ENCODE measurements at places on chromosomes 2 and 18.

- DNase-seq, result no peak
Measured at GRCh38 chr2:205673312-205673711, 9.0 kb upstream of the NRP2 start.

DNA sequence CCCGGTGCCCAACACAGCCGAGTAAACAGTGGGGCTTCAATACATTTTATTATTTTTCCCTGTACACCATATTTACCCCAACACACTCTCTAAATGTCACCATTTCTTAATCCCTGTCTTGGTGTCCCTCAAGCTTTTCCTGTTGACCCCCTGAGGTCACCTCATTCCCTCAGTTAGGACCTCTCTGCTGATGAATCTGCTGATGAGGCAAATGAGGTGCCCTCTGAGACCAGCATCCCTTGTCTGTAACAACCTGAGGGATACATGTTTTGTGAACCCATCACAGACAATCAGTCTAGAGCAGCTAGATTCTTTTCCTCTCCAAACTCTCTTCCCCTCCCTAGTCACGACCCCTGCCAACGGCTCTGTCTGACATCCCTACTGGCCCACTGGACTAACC is 127.6 kb downstream of the FSHR start:
- DNase-seq, result no peak

DNA sequence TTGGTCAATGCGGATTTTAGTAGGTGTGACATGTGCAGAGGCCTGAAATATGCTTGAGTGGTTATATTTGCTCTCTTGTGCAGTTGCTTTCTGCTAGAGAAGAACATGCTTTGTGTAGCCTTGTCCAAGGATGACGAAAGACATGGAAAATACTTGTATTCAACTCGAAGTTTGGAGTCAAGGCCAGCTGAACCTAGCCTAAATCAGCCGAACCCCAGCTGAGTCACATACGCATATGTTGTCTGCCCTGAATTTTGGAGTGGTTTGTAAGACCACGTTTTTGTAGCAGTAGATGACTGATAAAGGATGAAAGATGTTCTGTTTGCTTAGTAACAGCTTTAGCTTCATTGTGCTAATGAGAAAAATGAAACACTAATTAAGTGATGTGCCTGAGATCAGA is 22.5 kb upstream of the SPAG16 start:
- DNase-seq, result no peak

GRCh38 chr2:45705233-45705632 is 53.8 kb downstream of the PRKCE start:
- no peak for DNase-seq

GRCh38 chr2:147689220-147689909 is 155.5 kb upstream of the ACVR2A start:
- no peak for DNase-seq

- DNase-seq, result no peak
Measured at GRCh38 chr18:46641917-46642316, 15.1 kb downstream of the LOXHD1 start.

DNA sequence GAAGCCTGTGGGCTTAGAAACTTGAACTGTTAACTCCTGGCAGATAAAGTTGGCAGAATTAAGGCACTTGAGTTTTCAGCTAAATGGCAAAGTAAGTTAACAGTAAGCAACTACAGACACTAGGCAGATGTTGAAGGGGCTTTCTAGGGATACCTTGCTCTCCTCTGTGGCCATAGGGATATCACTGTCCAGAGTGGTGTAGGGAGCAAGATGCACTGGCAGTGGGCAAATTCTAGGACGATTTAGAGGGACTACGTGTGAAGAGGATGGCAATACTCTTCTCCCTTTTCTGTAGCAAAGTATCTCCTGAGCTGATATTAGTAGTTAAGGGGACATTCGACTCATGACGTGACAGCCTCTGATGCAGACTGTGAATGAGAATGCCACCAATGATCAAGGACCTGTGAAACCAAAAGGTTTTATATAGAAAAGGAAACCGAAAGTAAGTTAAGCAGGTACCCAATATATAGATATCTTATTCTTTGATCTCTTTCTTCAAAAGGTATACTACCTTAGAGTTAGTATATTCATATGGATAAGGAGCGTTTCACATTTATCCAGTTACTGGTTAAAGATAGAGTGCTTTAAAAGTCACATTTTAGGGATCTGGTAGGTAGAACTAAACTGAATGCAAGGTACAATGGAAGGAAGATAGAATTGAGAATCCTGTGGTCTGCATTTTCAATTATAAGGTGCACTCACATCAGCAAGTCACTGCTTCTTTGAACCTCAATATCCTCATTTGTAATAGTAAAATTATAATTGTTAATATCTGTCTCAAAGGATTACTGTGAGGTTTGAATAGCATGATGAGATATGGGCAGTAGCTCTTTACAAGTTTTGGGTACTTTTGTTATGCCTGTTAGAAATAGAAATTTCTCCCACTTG is 106.4 kb downstream of the KCNH7 start:
- DNase-seq, result no peak

GRCh38 chr2:135299658-135300244 is 231.3 kb downstream of the ZRANB3 start:
- DNase-seq, result no peak

DNA sequence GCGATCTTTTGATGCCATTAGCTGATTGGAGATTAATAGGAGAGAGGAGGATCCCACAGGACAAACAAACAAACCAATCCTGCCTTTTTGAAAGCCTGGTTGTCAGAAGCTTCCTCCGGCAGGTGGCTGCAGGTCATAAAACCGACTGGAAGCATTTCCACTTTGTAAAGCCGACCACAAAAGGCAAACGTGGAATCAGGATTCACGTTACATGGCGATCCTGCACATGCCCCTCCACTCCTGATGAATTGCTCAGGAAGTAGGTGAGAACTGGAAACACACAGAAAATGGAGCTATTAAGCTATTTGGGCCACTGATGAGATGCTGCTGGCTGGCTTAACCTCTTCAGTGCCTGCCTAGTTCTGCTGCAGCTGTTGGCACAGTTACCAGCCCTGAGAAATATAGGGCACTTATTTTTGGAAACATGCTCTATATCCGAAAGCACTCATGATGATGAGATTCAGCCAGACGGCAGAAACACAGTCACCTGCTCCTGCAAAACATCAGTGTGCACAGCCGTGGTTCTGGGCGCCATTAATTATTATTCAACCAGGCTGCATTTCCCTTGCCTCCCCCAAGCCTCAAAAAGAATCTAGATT is 110.3 kb upstream of the ST6GAL2 start:
- DNase-seq, result no peak

DNA sequence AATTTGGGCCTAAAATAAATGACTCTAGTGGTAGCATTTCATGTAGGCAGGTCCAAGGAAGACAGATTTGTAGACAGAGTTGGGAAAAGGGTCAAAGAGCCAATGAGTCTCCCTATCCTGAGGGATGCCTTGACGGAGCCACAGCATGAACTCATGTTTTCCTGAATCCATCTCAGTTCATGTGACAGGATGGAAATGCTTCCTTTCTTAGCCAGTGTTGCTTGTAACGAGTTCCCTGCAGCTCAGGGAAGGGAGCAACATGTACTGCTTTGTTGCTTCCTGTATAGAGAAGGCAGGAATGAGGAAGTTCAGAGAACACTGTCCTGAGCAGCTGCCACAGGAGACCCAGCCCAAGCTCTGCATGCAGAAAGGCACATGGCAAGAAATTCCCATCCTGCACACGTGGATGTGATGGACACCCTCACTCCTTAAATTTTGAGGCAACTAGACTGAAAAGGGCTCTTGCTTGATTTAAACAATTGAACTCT is 27.9 kb downstream of the TMEM17 start:
- DNase-seq, result no peak

- no peak for DNase-seq
Measured at GRCh38 chr2:226121046-226121738, 678.4 kb downstream of the IRS1 start.

- no peak for DNase-seq
Measured at GRCh38 chr2:208982831-208983230, 441.0 kb upstream of the MAP2 start.

DNA sequence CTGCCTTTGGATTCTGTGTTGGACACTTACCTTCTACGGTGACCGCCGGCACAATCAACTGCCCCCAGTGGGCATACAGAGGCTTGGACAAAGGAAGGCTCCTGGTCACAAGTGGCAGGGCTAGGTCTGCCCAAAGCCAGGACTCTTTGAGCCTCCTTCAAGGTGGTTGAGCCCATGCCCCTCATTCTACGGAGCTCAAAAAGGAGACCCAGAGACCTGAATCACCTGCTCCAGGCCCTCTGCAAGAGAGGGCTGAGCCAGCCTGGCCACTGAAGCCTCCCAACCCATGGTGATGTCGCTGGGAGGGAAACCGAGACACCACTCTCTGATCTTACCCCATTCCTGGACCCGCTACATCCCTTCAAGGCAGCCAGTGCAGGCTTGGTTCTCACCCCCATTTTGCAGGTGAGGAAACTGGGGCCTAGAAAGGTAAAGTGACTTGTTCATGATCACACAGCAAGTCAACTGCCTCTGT is 87.9 kb downstream of the INHBB start:
- DNase-seq, result no peak

GRCh38 chr2:218047536-218048225 is 21.4 kb upstream of the RUFY4 start:
- no peak for DNase-seq

DNA sequence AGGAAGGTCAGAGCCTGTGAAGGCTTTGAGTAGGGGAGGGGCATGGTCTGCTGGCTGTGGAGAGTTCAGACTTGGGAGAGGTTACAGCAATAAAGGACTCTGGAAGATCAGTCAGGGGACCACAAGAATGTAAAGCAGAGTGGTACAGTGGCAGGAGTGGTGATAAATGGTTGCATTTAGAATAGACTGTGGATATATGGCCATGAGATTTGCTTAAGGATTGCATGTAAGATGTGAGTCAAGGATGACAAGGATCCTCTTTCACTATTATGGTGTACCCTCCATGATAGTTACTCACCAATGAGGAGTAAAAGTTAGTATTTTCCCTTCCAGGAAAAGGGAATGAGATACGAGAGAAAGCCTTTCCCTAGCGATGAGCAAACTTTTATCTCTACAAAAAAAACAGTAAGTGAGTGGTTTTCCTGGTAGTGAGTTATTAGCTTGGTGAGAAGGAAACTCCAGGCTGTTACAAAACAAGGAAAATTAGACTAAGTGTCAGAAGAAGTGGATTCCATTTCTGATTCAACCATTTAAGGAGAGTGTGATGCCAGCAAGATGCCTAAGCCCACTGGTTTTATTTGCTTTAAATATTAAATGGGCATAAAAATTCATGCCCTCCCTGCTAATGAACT is 818.0 kb upstream of the ACVR2A start:
- no peak for DNase-seq

GRCh38 chr18:13423352-13423751 is 204.8 kb downstream of the LDLRAD4 start:
- no peak for DNase-seq

GRCh38 chr2:120235681-120236080 is 12.5 kb upstream of the TMEM185B start:
- no peak for DNase-seq

DNA sequence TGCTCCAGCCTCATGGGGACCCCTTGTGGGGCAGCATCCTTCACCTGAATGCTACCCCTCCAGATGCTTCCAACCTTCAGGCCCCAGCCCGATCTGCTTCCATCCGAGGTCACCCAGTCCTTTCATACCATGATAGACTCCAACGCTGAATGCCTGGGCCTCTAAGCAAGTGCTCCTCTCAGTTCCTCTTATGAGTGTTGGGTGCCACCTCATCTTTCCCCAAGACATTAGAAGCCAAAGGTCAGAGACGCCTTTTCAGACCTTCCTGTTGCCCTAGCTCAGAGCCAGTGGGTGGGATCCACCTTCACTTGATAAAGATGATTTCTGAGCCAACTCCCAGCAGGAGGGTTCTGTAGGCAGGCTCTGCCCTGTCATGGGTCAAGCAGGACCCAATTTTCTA is 174.5 kb upstream of the MGAT5 start:
- DNase-seq, result no peak

GRCh38 chr2:182845794-182846417 is 20.5 kb downstream of the FRZB start:
- no peak for DNase-seq

DNA sequence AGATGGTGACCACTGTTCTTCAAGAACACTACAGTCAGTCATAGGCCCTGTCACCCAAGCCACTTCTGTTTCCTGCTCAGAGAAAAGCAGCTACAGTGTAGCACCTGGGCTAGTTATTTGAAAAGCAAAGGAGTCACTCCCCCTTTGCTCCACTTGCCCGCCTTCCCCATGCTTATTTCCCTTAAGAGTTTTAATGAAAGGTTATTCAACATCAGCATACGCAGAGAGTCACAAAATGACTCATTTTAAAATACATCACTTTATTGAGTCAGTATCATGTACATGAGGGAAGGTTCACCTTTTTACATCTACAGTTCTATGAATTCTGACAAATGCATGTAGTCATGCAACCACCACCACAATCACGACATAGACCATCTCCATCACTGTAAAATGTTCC is 71.3 kb downstream of the TNFRSF11A start:
- no peak for DNase-seq

DNA sequence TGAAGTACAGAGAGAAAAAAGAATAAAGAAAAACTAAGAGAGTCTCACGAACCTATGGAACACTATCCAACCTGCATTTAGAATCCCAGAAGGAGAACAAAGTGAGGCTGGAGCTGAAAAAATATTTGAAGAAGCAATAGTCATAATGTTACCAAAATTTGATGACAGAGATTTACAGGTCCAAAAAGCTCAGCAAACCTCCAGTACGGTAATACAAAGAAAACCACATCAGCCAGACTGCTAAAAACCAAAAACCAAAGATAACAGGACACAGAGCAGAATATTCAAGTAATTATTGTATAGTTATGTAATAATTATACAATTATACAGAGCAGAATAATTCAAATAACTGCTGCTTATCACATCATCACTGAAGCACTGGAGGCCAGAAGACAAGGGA is 23.7 kb downstream of the ATL2 start:
- no peak for DNase-seq

DNA sequence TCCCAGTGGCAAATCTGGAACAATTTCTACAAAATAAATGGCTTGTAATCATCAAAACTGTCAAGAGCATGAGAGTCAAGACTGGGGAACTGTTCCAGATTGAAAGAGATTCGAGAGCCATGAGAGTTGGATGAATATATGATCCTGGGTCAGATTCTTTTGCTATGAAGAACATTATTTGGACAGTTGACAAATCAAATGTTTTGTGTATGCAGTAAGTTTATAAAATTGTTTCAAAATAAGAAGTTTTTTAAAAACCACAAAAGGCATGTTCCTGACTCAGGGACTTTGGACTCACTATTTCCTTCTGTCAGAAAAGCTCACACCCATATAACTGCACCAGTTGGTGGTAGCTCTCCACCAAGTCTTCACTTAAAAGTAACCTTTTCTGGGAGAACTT is 38.5 kb downstream of the ROCK2 start:
- DNase-seq, result no peak

- no peak for DNase-seq
Measured at GRCh38 chr18:63107171-63107845, 212.3 kb downstream of the BCL2 start.

DNA sequence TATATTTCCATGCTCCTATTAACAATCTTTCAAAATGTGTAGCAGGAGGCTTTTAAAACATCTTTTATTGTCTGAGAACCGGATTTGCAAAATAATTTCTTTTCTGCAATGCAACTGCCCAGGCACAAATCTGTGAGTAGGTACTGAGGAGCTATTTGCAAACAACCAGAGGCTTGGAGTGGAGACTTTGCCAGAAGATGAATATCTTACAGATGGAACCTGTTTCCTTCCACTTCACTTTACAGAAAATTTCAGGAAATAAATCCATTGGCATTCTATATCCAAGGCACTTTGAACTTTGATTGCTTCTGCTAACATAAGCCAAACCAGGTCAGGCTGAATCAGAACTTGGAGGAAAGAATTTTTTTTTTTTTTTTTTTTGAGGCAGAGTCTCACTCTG is 237.4 kb upstream of the REV1 start:
- no peak for DNase-seq

All from T follicular helper cell (primary cell).